Left hindlimb (tissue), 1 donor: ENCODE measurements at places on chromosomes 2 and 18.

DNA sequence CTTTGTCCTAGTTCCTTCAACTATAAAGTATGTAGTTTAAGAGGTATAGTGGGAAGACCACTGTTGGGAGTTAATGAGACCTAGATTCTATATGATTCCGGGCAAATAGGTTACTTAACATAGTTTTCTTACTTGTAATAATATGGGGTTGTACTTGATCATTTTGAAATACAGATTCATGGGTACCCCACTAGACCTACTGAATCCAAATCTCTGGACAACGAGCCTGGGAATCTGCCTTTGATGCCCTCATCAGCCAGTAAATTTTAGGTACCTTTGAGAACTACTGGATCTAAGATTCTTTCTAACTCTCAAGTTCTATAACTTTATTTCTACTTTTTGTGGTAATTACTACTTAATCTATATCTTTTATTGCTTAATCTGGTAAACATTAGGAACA is 6.6 kb downstream of the BMPR2 start:
- no peak for DNase-seq

DNA sequence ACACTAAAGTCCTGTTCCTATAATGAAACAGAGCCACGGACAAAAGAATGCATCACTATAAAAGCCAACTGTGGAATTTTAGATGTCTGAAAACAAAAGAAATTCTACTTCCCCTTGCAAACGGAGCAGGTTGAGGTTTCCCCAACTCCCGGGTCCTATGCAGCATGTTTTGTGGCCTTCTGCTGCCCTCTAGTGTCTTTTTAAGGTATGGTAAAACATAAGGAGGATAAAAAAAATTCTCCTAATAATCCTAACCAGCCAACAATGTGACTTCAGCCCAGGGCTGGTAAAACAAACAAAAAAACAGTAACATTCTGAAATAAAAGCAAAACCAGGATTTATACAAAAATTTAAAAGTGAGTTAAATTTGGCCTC is 539.5 kb downstream of the NRXN1 start:
- DNase-seq: no peak

DNA sequence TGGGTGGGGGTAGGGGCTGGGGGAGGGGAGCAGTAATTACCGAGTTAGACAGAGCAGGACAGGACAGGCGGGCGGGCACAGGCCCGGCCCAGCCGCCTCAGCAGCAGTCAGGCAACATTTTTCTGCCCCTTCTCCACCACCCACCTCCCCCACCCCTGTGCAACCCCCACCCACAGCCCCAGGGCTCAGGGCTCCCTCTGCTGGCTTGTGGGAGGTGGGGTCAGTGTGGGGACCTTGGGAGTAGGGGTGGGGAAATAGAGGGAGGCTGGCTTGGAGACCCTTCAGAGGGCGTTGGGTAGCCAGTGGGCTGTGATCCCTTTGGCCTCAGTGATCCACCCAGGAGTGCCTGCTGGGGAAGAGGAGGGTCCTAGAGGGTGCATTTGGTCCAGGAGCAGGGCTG is 6.4 kb downstream of the WNT6 start:
- DNase-seq: no peak

DNA sequence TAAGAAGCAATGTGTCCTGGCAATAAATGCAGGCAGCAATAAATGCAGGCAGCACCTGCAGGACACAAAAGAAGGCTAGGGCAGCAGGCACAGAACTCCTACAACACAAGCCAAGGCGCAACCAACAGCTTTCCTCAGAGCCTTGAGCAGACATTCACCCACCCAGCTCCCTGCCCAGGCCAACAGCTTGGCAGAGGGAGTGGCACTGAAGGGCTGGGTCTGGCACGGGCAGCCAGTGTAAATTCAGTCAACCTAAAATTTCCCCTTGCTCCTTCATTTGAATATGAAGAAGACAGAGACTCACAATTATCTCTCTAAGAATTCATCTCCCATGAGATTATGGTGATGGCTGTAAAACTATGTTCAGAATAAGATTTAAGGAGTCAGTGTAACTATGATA is 35.4 kb downstream of the AAK1 start:
- DNase-seq: no peak

DNA sequence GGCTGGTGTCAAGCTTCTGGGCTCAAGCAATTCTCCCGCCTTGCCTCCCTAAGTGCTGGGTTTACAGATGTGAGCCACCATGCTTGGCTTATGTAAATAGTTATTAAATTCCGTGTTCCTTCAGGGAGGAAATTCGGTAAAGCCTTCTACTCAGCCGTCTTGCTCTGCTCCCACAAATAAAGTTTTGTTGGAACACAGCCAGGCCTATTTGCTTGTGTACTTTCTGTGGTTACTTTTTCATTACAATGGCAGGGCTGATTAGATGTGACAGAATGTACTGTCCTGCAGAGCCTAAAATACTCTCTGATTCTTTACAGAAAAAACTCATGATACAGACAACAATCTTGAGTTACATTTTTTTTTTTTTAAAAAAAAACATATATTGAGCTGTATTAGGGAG is 68.8 kb upstream of the TACR1 start:
- DNase-seq: no peak

- DNase-seq: peak; percentile 54
Measured at GRCh38 chr18:13112982-13113381, 105.6 kb upstream of the LDLRAD4 start.

GRCh38 chr2:205484764-205485163 is 197.5 kb upstream of the NRP2 start:
- DNase-seq: no peak

GRCh38 chr18:50886929-50887328 is 8.0 kb downstream of the ME2 start:
- no peak for DNase-seq

GRCh38 chr2:187576906-187577305 is 22.7 kb upstream of the TFPI start:
- DNase-seq: no peak

DNA sequence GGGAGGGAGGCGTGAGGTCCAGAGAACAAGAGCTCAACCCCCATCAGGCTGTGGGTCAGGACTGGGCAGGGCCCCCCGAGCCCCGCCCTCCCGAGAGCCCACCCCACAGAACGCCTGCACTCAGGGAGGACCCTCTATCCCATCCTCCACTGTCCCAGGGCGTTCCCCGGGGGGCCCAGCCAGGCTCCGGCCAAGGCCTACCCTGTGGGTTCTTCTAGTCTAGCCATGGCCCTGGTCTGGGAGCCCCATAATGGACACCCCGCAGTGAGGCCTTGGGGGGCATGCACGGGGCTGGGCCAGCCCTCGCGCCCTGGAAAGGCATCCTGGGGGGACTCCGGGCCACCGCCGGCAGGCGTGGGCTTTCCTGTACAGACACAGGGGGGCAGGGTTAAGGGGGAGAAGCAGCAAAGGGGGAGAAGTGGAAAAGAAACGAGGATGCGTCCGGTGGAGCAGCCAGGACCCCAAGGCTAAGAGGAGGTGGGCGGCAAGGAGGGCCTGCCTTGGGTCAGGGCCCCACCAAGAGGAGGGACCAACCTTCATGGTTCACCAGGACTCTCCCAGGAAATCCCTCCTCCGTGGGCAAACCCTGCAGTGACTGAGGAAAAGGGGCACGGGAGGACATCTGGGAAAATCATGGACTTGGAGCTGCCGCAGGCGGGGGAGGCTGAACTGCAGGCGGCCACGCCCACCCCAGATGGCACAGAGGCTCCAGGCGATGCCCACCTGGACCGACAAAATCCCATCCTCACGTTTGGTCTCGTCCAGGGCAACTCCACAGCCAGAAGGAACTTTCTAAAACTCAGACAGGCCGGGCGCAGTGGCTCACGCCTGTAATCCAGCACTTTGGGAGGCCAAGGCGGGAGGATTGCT is 2.7 kb upstream of the CROCC2 start:
- DNase-seq: no peak

- DNase-seq: no peak
Measured at GRCh38 chr2:134152045-134153010, 101.5 kb upstream of the MGAT5 start.

DNA sequence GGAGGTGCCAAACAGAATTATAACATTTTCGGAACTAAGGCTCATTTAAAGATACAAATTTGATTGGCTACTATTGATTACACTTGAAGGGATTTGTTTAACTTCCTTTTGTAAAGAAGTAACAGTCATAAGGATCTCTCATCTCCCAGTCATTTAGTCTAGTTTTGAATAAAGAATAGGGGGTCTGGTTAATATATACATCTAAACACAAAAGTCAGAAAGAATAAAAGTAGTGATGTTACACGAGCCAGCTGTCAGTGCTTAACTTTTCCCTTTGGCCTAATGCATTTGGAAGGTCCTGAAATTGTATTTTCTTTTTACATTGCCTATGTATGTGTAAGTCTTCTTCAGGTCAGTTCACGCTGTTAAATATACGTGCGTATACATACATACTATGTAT is 8.1 kb downstream of the SEPTIN2 start:
- no peak for DNase-seq

DNA sequence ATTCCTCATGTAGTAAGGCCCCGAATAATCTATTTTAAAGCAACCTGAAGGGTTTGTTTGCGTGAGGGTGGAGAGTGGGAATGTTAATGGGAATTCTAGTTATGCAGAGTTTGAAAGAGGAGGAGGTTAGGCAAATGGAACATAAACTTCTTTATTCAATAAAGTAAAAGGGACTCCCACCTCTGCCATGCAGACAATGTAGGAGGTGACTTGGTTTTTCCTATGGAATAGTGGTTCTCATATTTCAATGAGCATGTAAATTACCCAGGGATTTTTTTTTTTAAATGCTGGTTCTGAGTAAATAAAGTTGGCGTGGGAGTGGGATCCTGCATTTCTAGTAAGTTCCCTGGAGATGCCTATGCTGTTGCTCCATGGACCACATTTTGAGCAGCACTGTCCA is 367.9 kb downstream of the THSD7B start:
- DNase-seq: no peak

DNA sequence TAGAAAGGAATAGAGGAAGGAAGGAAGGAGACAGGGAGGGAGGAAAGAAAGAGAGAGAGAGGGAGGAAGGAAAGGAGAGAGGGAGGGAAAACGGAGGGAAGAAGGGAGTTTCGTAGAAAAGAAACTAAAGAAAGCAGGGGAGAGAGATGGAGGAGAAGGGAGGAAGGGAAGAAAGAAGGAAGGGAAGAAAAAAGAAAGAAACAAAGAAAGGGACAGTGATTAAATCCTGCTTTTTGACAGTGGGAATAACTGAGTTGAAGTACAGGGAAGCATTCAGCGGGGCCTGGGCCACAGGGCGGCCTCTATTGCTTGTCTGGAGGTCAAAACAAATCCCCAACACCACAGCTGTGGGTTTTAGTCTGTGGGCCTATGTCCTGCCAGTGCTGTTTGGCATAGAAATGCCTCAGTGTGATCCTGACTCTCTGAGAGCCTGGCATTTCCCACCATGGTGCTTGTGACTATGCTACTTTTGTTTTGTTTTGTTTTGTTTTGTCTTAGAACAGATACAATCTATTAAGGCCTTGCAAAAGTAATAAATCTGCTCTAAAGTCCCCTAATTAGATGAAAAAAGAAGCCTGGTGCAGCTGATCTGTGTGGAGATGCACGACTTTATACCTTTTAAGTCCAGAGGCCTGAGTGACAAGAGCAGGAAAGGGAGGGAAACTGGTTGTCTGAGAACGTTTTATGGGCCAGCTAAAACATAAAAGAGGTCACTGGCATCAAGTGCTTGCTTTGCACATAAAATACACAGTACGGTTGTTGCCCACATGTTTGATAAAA is 40.0 kb downstream of the IL1RL2 start:
- no peak for DNase-seq

DNA sequence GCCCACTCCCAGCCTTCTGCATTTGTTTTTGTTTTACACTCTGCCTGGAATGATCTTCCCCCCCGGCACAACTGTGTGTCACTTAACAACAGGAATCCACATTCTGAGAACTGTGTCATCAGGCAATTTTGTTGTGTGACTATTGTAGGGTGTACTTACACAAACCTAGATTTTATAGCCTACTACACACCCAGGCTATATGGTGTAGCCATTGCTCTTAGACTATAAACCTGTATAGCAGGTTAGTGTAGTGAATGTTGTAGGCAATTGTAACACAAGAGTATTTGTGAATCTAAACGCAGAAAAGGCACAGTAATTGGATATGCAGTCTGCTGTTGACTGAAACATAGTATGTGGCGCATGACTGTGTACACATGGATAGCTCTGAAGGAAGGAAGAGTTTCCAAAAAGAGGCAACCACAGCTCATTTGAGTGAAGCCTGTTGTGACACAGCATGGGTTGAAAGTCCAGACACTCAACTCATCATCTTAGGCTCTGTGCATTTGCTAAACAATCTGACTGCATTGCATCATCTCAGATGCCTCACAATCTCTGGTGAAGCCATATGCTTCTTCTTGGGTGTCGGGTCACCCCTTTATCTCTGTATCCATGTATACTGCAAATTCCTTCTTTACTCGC is 506.6 kb upstream of the SPHKAP start:
- no peak for DNase-seq

DNA sequence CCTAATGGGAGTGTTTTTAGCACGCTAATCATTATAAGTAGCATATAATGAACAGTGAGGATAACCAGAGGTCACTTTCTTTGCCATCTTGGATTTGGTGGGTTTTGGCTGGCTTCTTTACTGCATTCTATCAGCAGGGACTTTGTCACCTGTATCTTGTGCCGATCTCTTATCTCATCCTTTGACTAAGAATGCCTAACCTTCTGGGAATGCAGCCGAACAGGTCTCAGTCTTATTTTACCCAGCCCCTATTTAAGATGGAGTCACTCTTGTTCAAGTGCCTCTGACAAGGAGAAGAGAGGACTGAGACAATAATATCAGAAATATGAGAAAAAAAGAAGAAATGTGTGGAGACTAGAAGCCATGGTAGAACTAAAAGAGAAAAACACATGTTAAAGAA is 276.4 kb downstream of the TMX3 start:
- no peak for DNase-seq

DNA sequence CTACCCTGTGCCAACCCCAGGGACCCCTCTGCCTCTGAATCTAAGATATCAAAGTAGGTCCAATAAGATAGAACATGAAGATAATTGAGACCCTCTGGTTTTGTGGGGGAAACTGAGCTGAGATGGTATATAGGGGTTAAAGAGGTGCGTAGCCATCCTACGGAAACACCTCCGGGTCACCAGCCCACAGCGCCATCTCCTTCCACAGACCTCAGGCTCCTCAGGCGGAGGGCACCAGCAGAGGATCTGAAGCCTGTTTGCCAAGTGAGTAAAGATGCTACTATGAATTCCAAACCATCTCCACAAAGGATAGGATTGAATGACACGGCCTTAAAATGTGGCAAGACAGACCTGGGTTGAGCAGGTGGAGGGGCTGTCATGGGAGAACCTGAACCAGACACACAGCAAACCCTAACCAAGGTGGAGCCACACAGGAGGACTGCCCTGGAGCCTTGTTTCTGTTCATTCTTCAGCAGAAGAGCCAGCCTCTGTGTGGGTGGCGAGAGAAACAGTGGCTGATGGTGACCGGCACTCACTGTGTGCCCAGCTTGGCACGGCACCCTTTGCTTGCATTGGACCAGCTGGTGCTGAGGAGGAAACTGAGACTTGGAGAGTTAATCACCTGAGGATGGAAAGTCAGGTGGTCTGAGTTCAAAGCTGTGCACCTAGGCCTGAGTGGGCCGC is 10.2 kb downstream of the GBX2 start:
- DNase-seq: no peak
